ENCODE measurements at places on chromosomes 7 and 10.

DNA sequence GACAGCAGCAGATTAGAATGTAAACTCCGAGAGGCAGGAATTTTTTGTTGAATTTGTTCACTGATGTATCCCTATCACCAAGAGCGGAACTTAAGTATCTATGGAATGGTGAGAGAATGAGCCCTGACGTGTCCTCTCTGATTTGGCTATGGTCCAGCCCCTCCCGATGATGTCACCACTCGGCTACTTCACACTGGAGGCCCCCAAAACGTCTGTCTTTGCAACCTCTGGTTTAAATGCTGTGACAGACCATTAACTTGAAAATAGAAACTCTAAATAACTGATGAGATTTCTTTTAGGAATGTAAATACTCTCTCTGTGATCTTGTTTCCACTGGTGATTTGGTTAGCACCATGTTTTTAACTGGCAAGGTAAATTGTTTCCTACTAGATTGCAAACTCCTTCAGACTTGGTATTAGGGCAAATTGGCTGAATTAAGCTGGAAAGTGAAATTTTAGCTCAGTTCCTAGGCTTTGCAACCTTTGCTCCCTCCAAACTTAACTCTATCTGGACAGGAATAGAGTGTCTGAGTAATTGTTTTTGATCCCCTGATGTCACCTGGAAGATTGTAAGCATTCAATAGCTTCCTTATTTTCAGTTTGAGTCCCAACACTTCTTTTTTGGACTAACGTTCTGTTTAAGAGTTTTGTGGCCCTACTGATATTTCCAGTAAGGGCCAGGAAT is 19.1 kb downstream of the SLC16A12 start:
- DNase-seq = no peak

DNA sequence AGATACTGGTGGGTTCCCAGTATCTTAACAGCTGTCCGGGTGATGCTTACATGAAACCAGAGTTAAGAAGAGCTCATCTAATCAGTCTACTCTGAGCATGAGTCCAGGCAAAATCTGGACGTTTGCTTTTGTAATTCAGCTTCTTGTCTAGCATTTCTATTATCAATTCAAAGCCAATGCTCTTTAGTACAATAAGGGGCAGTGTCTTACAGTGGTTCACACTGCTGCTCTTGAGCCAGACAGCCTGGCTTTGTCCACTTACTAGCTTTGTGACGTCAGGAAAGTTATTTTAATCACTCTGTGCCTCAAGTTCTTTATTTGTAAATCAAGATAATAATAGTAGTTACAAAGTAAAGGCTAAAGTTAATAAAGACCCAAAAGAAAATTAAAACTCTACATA is 227.3 kb upstream of the TCF7L2 start:
- no peak for DNase-seq

- DNase-seq = no peak
Measured at GRCh38 chr10:30185341-30185740, 126.0 kb upstream of the JCAD start.

DNA sequence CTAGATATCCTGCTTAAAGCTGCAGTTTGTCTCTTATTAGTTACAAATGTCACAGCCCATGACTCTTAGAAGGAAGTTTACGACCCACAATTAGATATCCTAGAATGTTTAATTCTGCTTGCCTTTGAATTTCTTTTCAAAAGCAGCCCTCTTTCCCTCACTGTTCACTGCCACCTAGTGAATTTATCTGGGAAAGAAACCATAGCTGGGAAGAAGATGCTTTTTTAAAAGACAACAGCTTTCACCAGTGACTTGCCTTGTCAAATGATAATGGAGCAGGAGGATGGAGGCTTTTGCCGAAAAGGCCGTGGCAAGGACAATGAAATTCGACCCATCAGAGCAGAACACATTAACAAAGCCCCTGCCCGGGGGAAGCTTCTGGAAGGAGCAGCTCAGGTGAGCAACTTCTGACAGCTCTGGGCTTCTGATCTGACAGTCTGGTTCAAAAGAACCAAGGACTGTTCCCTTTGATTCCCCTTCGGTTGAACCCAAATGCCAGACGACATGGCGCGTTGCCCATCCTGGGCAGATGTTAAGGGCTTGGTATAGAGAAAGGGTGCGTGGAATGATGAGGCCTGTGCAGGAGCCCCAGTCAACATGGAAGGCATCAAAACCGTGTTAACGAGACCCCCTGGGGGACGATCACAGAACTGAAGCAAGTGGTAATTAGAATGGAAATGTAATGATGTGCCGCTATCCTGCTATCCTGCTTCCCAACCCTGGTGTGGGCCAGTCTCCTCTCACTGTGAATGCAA is 236.8 kb downstream of the FRMD4A start:
- no peak for DNase-seq

DNA sequence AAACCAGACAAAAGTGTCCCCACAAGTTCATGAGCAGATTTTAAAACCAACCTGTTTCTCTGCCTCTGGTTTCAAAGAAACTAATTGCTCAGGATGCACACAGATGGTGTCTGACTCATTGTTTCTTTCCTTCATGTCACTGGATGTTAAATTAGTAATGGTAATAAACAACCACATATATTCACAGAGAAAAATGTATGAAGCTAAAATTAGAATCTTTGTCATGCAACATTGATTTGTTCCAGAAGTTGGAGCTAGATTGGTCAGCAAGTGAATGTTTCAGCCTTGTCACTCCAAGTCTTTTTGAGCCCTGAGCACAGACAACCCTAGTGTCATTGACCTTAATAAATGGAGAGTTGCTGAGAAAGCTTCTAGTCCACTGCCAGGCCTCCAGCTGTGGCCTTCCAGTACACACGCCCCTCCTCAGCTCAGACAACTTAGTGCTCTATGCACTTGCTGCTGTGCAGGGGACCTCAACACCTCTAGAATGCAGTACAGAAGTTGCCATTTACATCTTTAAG is 175.9 kb downstream of the CCDC71L start:
- DNase-seq = no peak

GRCh38 chr10:5898163-5898562 is 8.1 kb downstream of the FBH1 start:
- DNase-seq = no peak

- no peak for DNase-seq
Measured at GRCh38 chr7:47100817-47101435, 481.0 kb downstream of the TNS3 start.

DNA sequence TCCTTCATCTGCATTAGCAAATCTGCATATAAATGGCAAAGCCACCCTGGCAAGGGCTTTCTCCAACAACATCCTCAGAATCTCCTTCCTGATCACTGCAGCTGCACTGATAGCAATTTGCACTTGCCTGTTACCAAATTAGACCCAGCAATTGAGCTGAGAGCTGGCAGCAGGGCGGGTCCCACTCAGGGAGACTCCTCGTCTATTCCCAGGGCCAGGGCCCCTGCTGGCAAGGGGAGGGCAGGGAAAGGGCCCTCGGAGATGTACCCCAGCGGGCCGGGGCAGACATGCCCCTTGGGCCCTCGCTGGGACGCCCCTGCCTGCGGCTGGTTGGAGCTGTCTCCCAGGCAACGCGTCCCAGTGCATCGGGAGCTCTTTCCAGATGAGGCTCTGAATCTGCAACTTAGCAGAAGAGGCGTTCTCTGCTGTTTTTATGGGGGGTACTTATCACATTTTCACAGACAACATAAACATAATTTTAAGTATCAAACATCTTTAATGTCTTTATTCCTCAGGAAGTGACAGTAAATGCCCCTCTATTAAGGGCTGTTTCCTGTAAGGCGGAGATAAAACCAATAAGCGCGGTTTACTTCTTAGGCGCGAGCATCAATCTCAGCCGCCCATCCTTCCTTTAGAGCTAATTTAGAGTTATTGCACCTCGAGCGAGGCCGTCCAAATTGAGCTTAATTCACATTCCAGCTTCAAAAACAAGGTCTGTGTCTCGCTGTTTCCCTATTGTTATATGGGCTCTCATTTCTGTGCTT is 249.0 kb upstream of the PPP2R2D start:
- no peak for DNase-seq

DNA sequence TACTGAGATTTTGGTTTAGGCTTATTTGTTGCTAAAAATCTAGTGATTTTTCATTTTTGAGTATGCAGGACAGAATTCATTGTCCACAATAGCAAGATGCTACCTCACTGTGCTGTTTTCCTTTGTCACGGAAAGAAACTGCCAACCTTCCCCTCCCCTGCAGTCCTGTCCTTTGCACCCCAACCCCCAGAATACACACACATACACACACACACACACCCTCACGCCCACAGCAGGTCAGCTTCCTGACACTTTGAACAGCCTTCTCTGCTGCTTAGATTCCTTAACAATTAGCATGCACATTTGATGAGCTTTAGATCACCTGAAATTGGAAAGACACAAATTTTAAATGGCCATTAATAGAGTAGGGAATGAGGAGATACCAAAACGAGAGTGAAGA is 32.1 kb downstream of the ARMC3 start:
- no peak for DNase-seq

GRCh38 chr7:7207876-7208275 is 25.5 kb downstream of the C1GALT1 start:
- no peak for DNase-seq

DNA sequence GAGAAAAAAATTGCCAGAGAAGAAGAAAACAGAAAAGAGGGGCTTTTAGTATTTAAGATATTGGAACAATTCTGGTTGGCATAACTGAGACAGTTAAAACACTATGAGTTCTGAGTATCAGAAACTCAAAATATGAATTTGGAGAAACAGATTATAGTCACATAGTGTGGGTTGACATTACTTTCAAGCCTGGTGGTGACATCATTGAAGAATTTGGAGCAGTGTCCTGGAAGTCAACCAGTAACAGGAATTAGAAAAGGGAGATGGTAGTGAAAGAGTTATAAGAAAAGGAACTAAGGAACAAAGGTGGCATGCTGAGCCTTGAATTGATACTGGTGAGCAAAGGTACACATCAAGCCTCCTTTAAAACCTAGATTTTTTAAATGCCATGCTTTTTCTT is 88.2 kb downstream of the ZNF438 start:
- DNase-seq = no peak

DNA sequence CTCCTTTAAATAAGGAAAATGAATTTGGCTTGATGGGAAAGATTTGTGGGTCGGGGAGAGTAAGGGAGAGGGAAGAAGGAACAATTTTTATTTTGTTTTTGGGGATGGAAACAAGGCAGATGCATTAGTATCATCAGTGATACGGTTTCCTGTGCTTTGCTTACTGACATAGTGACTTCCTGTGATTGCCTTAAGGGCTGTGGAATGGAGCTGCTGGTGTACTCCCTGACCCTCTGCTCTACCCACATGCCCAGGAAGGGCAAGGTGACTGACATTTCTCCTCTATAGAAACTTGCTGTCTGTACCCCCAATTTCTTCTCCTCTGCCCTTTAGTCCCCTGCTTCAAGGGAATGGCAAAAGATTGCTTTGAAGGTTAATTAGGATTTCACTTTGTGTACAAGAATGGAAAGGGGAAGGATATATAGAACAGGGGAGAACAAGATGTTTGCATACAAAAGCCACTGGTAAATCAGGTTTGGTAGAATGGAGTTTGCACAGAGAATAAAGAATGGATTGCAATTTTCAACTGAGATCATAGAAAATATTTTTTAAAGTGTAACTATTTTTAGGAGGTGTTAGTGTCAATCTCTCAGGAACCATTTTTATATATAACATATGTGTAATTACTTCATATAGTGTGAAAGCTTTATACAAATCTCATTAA is 129.0 kb upstream of the AGR3 start:
- DNase-seq = no peak

DNA sequence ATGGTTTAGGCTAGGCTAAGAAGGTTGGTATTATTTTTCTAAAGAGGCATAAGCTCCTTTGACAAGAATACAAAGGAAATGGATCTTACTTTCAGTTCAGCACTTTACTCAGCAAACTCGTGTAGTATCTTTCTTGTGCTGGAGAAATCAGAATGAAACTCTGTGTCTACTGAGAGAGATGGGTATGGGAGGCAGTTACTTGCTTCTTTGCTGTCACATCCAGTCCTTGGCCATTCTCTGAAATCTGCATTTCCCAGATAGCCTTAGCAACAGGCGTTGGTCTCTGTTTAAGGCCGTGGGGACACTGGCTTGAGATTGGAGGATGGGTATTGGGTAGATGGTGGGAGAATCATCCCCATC is 180.5 kb downstream of the NRP1 start:
- no peak for DNase-seq

DNA sequence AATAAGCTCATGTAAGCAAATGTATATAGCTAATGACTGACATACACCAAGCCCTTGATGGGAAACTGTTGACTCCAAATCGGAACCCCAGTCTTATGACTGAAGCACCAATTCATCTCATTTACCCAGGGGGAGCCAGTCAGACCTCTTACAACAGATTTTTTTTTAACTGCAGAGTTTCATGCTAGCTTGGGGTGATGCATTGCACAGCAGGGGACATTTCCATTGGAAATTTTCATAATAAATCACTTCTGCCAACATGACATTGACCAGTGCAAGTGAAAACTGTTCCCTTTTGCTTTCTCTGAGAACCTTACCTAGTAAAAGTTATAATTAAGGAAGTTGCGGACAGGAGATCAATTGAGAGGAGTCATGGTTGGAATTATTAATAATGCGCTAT is 137.0 kb upstream of the VWC2 start:
- DNase-seq = no peak

DNA sequence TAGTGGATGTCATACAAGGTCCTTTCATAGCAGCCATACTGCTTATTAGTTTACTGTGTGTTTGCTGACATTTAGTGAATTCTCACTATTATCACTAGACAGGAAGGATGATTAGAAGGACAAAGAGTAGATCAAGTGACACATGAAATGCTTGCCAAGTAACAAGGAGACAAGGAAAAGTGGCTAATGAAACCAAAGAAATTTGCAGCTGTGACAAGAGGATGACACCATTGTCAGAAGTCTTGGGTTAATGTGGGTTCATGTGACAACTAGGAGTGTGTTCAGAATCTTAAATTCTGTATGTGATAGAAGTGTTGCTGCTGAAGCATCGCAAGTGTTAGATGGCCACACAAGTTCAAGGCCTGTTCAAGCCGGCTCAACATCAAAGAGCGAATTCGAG is 40.8 kb upstream of the FAM180A start:
- DNase-seq = no peak

GRCh38 chr10:85448716-85449115 is 917.9 kb downstream of the GRID1 start:
- no peak for DNase-seq

DNA sequence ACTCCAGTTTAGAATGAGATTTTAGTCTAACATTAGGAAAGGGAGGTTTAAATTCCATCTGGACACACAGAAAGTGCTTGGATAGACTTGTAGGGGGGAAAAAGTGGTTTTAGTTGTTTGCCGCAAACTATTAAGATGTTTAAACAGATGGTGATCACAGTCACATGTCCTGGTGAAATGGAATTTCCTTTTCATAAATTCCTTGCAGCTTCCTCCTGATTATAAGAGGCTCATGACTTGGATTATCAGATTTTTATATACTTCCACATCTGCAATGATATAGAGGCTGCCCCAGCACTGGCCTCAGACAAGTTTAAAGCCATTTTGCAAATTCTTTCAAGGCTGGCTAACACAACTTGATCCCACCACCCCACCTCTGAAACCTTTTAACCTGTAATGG is 106.4 kb upstream of the ARMC3 start:
- DNase-seq = no peak

DNA sequence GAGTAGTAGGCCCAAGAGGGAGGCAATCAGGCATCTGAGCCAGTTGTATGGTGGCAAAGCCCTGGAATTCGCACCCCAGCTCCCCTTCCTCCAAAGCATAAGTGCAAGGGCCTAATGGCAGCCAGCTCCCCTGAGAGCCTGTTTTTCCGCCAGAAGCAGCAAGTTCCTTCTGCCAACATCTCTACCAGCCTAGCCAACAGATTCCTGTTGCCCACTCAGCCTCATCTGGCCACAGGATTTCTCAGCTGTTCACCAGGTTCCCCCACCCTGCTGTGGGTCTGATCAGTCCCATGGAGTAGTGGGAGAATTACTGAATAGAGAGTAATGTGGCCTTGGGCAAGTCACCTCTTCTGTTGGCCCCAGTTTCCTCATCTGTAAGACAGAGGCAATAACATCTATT is 186.2 kb upstream of the PDE1C start:
- DNase-seq = no peak
